ENCODE measurements at places on chromosomes 5 and 9.
A peak's percentile ranks its signal among the peaks of the same experiment; 100 is the strongest.

- no peak for DNase-seq
These were observed 35.6 kb downstream of the NIM1K start for GRCh38 chr5:43227655-43228054.

GRCh38 chr9:129834489-129835127, 467 bp downstream of the C9orf78 start:
- peak; percentile 21 for DNase-seq

DNA sequence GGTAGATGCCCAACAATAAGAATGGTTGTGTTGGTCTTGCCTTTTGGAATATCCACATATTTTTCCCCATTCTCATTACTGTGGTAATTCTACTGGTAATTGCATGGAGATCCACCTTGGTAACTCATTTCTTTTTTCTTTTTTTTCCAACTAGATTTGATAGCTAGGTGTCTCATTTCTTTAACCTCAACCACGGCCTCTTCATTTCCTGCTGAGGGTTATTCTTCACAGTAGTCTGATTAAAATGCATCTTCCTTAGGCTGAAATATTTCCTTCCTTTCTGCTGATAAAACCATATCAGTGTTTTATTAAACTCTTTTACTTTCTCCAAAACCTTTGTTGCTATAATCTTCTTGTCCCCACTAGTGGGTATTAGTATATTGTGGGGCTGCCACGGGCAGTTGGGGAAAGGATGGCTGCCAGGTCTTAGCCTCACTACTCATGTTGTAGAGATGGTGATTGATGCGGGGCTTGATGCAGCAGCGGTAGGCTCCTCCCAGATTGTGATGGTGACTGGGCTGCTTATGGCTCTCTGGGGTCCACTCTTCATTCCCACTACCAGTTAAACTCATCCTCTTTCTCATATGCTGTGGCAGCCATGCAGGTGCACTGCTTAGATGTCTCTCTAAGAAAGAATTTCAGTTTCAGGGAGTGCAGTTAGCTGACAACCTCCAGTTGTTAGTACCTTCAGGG, 35.9 kb downstream of the KIF2A start:
- no peak for DNase-seq

DNA sequence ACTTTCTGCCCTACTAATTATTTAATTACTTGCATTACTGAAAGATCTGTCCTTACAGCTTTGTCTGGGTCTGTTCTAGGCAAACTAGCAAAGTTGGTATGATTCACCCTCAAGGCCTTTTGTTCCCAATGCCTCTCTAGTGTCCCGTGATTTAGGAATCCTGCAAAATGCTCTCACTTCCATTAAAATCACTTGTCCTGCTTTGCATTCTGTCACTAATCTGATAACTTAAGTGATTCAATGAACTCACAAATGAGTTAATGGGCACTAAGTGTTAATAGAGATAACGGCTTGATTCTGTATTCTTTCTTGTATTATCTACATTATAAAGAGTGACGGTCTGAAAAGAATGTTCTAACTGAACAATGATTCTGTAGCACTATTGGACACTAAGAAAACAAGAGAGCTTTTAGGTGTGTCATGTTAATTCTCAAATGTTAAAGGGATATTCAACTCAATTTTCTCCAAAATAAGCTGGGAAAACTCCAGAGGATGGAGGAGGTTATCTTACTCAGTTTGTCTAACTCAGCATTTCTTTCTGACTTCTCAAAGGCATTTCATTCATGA, 697.3 kb downstream of the CETN3 start:
- DNase-seq, result no peak

DNA sequence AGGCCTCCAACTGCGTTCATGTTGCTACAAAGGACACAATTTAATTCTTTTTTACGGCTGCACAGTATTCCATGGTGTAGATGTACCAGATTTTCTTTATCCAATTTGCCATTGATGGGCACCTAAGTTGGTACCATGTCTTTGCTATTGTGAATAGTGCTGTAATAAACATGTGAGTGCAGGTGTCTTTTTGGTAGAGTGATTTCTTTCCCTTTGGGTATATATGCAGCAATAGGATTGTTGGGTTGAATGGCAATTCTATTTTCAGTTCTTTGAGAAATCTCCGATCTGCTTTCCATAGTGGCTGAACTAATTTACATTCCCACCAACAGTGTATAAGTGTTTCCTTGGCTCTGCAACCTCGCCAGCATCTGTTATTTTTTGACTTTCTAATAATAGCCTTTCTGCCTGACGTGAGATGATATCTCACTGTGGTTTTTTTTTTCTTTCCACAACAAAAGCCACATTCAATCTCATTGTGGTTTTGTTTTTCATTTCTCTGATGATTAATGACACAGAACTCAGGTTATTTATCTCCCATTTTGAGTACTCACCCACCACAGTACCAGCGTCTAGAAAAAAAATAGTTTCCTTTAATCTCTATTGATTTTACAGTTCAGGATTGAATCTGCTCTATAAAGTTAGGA, 21.9 kb downstream of the ARRDC3 start:
- DNase-seq, result no peak

Measured in stimulated activated CD4-positive, alpha-beta T cell treated with anti-CD3 and anti-CD28 coated beads, Interleukin-1b, Interleukin-23, amount 100 ng/mL, for 1 hour (primary cell).